H1 (cell line): ENCODE measurements at places on chromosomes 2 and 18. TPM values are rescaled to one million over a fixed set of nuclear protein-coding genes. Genes with fewer than 3 reads are reported as not detected.

- no peak for DNase-seq
Observed at GRCh38 chr18:12421732-12422131, 14.0 kb downstream of the PRELID3A start.

Gene TANC1
- total RNA-seq: 7.6 and 7.8 TPM in 2 replicates

Gene IL36B
- not detected in 2 replicates for total RNA-seq

Gene IAH1
- total RNA-seq: 15.1 and 19.8 TPM in 2 replicates

DNA sequence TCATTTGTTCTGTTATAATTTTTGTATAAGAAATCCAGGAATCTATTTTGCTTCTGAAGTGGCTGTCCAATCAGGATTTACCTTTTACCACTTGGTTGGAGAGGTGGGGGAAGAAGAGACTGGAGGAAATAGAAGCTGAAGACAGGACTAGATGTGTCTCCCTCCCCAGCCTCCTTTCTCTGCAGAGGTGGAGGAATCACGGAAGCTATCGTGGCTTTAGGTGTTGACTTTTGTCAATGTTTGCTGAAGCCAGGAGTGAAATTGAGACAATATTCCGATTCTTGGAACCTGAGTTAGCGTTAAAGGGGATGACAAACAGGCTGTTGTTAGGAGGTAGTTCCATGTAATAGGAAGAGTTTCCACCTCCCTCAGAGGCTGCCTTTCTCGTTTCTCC lies 43.5 kb downstream of the PDCL3 start:
- DNase-seq: no peak

- peak; percentile 17 for DNase-seq
Observed at GRCh38 chr2:201860636-201861066, 54.3 kb downstream of the CDK15 start.

GRCh38 chr2:238507836-238508235 lies 81.1 kb downstream of the ASB1 start:
- no peak for DNase-seq

- no peak for DNase-seq
Observed at GRCh38 chr18:48080546-48080945, 150.1 kb upstream of the SMAD2 start.

Gene GAL3ST2
- total RNA-seq: not detected in 2 replicates

- no peak for DNase-seq
Observed at GRCh38 chr2:106205488-106205887, 11.4 kb upstream of the UXS1 start.

Gene TEX261
- 24.3 and 25.2 TPM in 2 replicates for total RNA-seq

- no peak for DNase-seq
Observed at GRCh38 chr2:20803974-20804373, 18.9 kb downstream of the LDAH start.

DNA sequence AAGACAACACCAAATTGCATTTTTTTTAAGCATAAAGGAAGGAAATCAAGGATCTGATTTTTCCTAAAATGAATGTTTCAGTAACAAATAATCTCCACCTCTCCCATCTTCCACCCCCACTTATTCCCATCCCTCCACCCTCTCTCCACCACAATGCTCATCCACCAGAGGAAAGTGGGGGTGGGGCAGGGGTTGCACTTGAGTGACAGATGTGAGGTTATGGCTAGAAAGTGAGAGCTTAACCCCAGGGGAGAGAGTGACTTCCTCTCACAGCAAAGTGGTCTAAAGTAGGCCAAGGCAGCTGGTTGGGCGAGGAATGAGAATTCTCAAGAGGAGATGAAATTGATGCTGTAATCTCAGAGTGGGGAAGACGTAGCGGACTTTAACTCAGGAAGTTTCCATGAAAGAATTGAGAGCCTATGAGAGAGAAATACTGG lies 104.7 kb downstream of the HNRNPLL start:
- no peak for DNase-seq

DNA sequence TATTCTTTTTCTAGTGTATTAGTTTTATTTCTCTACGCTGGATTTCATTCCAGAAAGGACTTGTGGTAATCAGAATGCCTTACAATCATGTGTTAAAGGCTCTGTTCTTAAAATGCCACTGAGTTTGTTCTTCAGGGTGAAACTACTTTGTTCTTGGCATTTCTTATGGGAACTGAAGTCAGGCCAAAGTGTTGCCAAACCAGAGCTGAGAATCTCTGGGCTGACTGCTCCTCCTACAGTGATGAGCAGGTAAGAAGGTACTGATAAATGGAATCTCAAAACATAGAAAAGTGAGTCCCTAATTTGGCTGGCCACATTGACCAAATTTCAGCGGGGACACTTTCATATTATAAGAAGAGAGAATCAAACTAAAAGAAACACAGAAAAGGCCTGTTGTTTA lies 55.1 kb upstream of the ZNF397 start:
- DNase-seq: no peak

Gene NYAP2
- total RNA-seq: not detected in 2 replicates
